ENCODE measurements at places on chromosomes 4 and X.

GRCh38 chr4:100117750-100118149, 72.5 kb downstream of the DDIT4L start:
- DNase-seq: no peak

DNA sequence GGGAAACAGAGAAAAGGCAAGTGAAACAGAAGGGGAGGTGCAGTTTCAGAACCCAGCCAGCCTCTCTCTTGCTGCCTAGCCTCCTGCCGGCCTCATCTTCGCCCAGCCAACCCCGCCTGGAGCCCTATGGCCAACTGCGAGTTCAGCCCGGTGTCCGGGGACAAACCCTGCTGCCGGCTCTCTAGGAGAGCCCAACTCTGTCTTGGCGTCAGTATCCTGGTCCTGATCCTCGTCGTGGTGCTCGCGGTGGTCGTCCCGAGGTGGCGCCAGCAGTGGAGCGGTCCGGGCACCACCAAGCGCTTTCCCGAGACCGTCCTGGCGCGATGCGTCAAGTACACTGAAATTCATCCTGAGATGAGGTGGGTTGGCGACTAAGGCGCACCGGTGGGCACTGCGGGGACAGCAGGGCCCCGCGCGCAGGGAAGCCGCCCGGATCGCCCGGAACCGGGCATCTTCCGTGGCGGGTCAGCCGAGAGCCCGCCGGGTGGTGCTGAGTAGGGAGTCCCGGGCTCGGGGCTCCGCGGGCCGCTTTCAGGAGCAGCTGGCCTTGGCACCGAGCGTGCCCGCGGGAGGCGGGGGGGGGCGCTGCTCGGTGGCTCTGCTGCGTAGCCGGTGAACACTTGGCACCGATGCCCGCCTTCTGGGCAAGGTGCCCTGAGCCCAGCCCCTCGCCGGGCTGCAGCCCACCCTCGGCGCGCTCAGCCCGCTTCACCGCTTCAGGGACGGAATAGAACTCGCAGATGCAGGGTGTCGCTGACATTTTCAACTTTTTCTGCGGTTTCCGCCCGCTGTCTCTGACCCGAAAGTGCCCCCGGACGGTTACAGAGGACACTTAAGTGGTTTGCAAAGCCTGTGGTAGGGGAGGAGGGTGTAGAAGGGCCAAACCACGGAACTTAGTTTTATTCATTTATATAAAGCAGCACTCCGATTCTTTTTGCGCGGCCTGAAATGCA, at the start of gene CD38:
CD38 (plus strand) TSS at position 40 of the 953 bp plus-strand sequence; CDS start at position 127, 87 bp downstream.
- no peak for DNase-seq

DNA sequence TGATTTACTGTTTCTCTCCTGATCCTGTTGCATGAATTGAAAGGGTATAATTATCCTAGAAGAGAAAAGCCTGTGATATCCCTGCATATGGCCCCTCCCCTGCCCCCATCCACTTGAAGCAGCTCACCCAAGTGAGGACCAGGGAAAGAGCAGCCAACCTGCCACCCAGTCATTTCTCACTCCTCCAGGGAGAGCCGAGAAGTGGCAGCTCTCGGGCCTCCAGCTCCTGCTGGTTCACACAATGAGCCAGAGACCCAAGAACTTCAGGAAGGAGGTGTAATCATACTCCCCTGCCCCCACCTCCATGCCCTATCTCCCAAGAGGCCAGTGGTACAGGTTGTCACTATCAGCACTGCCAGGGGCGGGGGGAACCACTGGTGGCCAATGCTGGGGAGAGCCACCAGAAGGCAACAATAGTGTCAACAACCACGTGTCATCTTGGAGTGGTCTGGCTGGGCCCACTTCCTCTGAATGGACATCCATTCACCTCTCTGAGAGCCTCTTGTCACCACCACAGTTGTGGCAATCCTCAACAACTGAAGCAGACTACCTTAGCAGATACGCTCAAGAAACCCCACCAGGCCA, 42.9 kb downstream of the APOO start:
- DNase-seq: no peak

- DNase-seq: no peak
Observed at GRCh38 chr4:170106900-170107299, 17.1 kb upstream of the AADAT start.

- DNase-seq: no peak
Observed at GRCh38 chrX:114626323-114626722, 42.4 kb downstream of the HTR2C start.

- DNase-seq: no peak
Observed at GRCh38 chr4:154004507-154005170, 215.8 kb upstream of the SFRP2 start.

DNA sequence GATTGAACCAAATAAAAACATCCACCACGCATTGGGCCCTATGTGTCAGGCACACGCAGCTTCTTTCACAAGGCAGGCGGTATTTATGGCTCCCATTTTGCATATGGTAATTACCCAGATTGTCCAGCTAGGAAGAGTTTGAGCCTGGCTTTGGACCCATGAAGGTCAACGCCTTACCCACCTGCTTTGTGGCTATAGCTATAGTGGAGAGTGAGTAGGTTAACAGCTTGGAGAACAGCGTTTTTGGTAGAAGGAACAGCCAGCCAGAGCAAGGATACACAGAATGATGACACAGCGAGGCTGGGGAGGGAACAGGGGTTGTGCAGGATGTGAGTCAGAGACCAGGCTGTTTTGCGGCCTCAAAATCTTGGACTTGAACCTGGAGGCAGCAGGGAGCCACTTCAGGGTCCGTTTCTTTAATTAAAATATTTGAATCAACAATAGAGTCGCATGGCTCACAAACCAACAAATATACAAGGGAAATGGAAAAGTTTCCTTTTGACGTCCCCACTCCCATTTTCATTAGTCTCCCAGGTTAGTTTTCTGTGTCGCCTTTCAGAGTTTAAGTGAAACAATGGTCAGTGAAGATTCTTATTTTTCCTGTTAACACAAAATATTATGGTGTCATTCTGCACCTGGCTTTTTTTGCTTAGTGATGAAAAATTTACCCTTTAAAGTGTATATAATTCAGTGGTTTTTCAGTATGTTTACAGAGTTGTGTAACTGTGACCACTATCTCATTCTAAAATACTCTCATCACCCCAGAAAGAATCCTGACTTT, 118.2 kb upstream of the STX18 start:
- DNase-seq: no peak

GRCh38 chr4:158913766-158914165, 144.9 kb downstream of the FNIP2 start:
- no peak for DNase-seq

GRCh38 chr4:156117743-156118142, 164.1 kb upstream of the CTSO start:
- DNase-seq: no peak

DNA sequence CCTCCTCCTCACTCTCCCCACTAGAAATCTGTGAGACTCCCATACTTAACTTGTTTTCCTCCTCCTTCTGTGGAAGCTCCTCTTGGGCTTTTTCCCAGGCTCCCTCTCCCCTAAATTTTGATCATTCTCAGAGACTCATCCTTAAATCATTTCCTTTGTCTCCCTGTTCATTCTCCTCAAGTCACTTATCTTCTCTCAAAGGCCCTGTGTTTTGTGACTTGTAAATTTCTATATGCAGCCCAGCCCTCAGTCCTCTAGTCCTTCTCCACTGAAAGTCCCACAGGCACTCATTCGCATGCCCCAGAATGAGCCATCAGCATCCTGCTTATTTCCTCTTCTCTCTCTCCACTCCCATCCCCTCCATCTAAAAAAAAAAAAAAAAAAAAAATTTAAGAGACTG, 171.8 kb downstream of the SOWAHB start:
- DNase-seq: no peak

- DNase-seq: peak; percentile 66
Observed at GRCh38 chr4:38313175-38313574, 350.8 kb upstream of the KLF3 start.

- peak; percentile 24 for DNase-seq
Observed at GRCh38 chrX:153708415-153708814, 15.8 kb downstream of the BCAP31 start.

GRCh38 chr4:83216959-83217683, 67.5 kb downstream of the COQ2 start:
- no peak for DNase-seq

- DNase-seq: peak; percentile 57
Observed at GRCh38 chrX:30910124-30910860, 21.2 kb upstream of the TAB3 start.

- no peak for DNase-seq
Observed at GRCh38 chrX:10794203-10794630, 173.8 kb upstream of the MID1 start.

DNA sequence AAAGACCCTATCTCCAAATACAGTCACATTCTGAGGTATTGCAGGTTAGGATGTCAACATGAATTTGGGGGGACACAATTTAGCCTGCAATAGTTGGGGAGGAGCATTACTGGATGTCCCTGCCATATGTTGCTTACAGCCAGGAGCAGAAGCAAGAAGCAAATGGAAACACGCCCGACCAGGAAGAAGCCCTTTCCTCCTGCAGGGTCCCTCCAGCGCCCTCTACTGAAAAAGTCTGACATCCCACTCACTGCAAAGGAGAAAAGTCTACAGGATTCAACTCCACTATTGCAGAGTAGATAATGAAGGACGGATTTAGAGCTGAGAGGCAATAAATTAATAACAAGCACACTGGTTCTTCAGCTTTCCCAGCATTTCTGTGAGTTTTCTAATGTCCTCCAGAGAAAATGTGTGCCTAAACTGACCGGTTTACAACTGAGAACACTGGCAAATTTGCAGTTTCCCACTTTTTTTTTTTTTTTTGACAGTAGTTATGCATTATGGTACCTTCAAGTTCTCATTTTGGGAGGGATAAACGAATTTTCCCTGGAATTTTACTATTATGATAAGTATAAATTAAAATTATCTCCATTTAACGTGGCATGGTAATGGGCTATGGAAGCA, 31.7 kb downstream of the COQ2 start:
- DNase-seq: peak; percentile 52

GRCh38 chr4:88033309-88033708, 25.9 kb downstream of the PKD2 start:
- peak; percentile 30 for DNase-seq

DNA sequence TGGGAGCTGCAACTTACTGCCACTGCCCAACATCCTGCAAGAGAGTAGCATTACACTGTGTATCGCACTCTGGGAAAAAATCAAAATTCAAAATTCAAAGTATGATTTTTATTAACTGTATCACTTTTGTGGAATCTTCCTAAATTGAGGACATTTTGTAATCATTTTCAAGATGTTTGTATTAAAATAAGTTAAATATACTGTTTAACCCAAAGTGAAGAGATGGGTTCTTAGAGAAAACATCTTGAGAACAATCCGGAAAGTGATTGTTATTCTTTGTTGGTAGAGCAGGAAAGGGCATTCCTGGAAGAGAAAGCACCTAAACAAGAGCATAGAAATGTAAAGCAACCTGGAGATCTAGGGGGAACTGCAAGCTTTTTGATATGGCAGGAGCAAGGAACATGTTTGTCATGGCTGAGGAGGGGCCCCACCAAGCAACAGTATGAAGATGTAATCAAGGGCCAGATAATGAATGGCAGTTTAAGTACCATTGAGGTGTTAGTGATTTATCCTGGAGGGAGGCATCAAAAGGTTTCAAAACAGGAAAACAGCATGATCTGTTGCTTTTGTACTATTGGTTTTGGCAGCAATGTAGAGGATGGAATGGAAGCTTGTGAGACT, 14.1 kb upstream of the SEC24D start:
- no peak for DNase-seq

DNA sequence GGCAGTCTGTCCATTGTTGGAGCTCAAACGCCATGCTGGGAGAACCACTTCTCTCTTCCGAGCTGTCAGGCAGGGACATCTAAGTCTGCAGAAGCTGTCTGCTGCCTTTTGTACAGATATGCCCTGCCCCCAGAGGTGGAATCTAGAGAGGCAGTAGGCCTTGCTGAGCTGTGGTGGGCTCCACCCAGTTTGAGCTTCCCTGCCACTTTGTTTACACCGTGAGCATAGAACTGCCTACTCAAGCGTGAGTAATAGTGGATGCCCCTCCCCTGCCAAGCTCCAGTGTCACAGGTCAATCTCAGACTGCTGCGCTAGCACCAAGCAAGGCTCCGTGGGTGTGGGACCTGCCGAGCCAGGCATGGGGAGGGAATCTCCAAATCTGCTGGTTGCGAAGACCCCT, 145.7 kb downstream of the VSIG4 start:
- DNase-seq: no peak

DNA sequence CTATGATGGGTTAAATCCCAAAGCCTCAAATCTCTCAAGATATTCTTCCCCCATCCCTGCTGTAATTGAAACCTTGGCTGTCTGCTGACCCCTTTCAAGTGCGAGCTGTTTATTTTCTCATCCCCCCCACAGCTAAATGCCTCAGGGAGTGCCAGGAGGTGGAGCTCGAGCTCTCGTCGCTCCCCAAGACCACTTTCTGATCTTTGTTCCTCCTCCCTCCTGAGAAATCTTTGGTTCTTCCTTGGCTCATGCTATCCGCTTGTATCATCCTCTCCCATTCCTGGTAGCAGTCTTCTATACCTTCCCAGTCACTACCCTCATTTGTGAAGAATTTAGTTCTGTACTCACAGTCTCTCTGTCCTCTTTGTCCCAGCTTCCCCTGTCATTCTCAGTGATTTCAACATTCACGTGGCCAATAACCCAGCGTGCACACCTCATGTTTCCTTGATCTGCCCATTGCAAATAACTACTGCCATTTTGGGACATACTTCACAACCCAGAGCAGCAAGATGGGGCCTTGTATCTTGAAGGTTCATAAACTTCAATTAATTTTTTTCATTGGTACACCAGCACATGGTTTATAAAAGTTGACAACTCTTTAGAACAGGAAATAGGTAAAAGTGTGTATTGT, 9.2 kb upstream of the SLC25A43 start:
- no peak for DNase-seq

GRCh38 chrX:6910218-6910617, 237.3 kb upstream of the STS start:
- no peak for DNase-seq

DNA sequence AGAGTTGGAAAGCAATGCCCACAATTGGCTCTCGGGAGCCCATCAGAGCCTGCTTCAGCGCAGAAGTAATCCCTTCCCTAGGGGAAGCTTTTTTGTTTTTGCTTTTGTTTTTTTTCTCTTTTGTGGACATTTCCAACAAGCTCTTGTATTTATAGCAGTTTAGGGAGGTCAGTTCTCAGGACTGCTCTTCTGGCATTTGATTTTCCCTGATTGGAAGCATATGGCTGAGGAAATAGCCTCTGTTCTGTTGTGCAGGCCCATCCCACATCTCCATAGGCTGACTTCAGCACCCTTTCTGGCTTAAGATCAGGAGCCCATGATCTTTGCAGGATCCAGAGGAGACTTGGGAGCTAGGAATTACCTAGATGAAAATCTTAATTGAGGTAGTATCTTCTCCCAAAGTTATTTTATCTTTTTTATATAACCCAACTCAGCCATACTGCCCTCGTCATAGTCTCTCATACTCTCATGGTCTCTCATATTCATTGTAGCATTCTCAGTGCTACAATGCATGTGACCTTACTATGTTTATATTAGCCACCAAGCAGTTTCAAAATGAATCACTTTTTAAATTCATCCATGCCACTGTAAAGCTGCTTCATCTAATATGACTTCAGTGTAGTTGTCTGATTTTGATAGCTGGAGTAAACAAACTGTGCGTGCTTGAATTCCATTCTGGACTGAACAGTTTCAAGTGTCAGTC, 16.7 kb downstream of the PAGE4 start:
- DNase-seq: no peak
